Renal pelvis (tissue), 12 donors: ENCODE measurements at places on chromosomes 12 and 14. TPM values are rescaled to one million over a fixed set of nuclear protein-coding genes. Genes with fewer than 3 reads are reported as not detected.

Gene HSPB8
- polyA plus RNA-seq, result 5.8 TPM

Gene IFI27
- polyA plus RNA-seq, result 5.1 TPM

Gene PPP1R1A
- polyA plus RNA-seq, result 60.7 TPM

- DNase-seq, result no peak
Measured at GRCh38 chr14:92173668-92174067, 51.9 kb downstream of the CPSF2 start.

DNA sequence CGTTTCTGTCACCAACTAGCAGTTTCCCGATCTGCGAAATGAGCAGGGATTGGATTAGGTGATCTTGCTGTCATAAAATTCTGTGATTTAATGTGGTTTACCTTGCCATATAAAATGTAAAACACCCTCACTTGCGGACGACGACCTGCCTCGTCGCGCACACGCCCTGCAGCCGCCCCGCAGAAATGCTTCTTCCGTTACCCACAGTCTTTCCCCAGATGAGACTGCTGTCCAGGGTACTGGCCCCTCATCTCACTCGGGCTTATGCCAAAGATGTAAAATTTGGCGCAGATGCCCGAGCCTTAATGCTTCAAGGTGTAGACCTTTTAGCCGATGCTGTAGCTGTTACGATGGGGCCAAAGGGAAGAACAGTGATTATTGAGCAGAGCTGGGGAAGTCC lies 17.7 kb upstream of the FOXJ2 start:
- no peak for DNase-seq
